Activated CD8-positive, alpha-beta memory T cell treated with anti-CD3 and anti-CD28 coated beads for 48 hours (primary cell): ENCODE measurements at places on chromosomes 1 and 21.

- no peak for DNase-seq
Measured at GRCh38 chr1:233439721-233440120, 112.2 kb downstream of the MAP3K21 start.

DNA sequence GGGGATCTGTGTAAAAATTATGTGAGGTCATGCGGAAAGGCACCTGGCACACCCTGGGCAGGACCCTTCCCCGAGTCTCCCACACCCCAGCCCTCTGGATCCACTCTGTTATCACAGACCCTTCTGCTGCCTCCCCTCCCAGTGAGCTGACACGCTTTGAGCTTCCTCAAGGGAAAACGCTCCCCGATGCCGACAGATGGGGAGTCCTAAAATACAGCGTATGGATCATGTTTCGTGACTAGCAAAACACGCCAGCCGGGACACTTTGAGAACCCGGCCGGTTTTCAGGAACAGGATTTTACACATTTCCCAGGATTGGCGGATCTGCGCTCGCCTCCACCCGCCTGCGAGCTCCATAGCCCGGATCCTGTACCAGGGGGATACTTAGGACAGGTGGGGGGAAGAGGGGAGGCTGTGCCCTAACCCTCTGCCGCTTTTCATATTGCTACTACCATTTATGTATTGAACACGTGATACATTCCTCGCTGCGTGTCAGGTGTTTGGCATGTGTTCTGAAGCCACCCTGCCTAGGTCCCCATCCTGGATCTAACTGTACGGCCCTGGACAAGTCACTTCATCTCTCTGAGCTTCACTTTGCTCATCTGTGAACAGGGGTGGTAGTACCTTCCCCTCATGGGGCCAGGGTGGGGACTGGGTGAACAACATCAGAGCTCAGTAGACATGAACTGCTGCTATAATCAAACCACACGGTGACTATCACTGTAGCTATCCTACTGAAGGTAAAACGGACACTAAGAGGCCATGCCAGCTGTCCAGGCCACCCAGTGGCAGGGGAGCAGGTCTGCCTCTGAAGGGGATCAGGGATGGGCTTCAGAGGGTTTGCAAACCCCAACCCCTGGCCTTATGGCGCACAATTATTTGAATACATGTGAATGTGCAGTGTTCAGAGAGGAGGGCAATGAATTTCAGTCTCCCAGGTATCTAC lies 63.2 kb downstream of the SSBP3 start:
- DNase-seq, result no peak

DNA sequence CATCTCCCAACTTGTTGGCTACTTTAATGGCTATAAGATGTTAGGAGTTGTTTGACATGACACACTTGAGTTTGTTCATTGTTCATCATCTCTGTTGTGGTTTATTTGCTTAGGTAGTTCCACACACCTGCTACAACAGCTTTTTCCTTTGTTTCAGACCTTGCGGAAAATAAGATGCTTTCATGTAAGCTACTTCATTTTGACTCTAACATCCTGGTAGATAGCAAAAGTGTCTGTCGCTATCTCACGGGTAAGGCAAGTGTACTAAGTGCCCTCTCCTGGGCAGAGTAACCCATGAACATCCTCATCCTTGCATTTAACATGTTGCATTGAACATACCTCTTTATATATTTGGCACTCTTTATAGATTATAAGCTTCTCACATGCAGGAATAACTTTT lies 1.6 kb upstream of the OR10T2 start:
- DNase-seq, result no peak

DNA sequence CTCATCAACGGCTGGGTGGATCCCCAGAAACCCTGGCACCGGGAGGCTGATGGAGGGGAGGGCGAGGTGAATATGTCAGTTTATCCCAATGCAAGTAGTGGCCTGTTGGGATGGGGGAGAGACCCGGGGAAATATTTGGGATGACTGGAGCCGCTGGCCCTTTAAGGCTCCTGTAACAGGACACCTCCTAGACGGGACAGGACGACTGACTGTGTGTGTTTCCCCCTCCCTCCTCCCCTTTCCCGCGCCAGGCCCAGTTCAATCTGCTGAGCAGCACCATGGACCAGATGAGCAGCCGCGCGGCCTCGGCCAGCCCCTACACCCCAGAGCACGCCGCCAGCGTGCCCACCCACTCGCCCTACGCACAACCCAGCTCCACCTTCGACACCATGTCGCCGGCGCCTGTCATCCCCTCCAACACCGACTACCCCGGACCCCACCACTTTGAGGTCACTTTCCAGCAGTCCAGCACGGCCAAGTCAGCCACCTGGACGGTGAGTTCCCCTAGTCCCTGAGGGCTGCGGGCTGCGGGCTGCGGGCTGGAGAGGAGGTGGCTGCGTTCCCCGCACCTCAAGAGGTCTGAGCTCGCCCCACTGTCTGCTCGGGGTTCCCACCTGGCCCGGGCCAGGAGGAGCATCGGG lies 44.8 kb upstream of the CCDC27 start:
- DNase-seq, result no peak

- no peak for DNase-seq
Measured at GRCh38 chr1:151501474-151501873, 9.7 kb upstream of the CGN start.

DNA sequence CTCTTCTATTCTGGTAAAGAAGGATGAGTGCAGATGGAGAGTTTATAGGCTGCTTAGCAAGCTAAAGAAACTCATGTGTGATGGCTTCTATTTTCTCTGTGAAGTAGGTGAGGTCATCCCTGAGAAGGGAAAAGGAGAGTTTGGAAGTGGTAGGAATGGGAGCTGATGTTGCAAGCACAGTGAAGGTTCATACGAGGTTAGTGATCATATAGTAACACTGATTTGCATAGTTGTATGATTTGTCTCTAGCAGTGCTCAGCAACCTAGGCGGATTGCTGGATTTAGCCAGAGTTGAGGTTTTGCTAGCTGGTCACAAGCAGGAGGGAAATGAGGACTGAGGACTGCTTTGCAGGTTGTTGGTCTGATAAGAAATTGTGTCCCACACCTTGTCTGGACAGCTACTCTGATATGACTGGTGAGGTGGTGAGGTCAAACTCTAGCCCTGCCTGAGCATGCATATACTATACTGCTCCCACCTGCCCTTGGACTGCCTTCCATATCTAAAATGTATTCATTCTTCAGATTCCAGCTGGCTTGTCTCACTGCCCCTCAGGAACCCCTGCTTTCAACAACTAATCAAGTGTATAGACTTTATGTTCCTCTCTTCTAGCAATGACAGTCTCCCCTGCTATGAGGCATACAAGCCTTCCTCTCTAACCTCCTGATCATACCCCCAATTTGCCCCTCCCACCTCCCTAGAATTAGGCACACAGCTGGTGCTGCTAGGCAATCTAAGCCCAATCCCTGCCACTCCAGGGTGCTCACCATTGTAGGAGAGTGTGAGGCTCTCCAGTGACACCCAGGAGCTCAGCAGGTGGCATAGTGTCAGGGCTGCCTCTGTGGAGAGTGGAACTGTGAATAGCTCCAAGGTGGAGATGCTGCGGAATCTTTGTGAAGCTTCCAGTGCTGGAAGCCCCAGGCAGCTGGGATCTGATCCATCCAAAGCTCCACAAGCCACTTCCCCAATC lies 18.5 kb downstream of the LRRC41 start:
- DNase-seq, result no peak

- no peak for DNase-seq
Measured at GRCh38 chr1:32904797-32905196, 3.6 kb upstream of the TMEM54 start.
